ENCODE measurements at places on chromosomes 1 and 21.

DNA sequence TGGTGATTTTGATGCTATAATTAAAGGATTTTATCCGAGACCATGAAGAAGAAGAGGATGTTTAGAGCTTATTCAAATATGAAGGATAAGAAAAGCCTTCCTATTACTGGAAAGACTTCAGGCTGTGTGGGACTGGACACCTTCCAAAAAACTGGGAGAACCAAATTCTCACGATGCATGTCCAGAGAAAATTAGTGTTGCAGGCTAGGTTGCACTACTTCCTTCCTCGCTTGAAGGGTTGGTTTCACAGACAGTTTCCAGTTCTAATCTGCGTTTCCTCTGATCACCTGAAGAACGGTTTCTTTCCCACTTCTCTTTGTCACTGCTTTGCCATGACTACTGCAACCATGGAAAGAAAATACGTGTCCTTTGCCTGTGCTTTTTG is 2.0 kb downstream of the MTARC2 start:
- peak; percentile 84 for DNase-seq

DNA sequence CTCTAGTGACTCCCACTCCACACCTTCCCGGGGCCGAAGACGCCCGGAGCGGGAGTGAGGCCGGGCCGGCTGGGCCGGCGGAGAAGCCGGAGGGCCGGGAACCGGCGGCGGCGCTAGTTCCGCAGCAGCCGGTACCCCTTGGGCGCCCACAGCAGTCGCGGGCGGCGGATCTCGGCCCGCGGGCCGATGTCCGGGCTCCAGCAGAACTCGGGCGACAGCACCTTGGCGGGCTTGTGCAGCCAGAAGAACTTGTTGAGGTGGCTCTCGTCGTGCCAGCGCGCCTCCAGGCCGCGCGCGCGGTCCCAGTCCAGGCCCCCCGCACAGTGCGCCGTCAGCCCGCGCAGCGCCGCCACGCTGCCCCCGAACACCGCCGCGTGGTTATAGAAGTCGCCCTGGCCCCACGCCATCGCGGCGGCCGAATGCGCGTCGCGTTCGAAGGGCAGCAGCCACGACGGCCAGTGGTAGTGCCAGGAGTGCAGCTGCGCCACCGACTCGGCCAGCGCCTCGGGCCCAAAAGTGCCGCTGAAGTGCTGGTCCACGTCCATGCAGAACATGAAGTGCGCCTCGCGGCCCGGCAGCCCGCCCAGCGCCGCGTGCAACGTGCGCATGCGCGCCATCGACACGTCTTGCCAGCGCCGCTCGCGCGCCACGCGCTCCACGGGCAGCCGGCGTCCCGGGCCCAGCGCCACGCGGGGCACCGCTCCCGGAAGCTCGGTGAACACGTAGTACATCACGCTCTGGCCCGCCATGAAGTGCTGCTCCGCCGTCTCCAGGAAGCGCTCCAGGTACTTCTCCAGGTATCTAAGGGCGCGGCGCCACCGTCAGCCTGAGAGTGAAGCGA is 14.0 kb downstream of the A3GALT2 start:
- peak; percentile 48 for DNase-seq

- no peak for DNase-seq
Measured at GRCh38 chr21:36663033-36663855, 35.7 kb upstream of the SIM2 start.

GRCh38 chr1:30665216-30666010 is 58.0 kb downstream of the MATN1 start:
- DNase-seq: peak; percentile 32

GRCh38 chr1:161017756-161018630 is 3.0 kb downstream of the F11R start:
- no peak for DNase-seq

DNA sequence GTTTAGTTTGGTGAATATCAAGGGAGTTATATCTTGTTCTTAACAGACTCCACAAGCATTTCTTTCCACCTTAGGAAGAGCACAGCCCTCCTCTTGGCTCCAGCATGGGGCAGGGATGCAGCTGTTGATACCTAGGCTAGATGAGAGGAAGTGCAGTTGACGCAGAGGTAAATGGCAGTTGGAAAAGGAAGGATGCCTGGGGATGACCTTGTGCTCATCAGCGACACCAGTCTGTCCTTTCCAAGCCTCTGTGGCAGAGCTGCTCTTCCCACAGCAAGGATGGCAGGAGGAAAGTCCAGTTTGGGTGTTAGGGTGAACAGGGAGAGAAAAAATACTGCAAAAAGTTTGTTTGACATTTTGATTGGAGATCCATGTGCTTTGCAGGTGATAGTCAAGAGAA is 6.2 kb downstream of the PROX1 start:
- DNase-seq: no peak

GRCh38 chr1:173549813-173550212 is 53.1 kb downstream of the SLC9C2 start:
- no peak for DNase-seq

DNA sequence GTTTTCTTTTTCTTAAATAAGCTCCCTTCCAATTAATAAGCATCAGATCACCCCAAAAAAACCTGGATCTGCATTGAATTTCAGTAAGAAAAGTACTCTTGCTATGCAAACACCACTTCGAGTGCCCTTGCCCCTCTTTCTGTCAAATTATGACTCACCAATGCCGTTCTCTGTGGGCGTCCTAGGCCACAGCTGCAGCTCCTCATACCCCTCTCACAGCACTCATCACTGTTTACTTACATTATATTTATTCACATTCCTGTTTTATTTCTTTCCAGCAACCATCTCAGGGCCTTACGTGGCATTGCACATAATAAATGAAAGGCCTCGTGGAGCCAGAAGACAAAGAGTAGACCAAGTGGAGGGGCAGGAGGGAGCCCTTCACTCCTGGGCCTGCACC is 99.1 kb upstream of the CTTNBP2NL start:
- no peak for DNase-seq
